CD4-positive, alpha-beta T cell treated with Interleukin-4 for 4 hours (primary cell): ENCODE measurements at places on chromosomes 7 and 10.

GRCh38 chr7:33926535-33926934, 21.2 kb downstream of the BMPER start:
- no peak for DNase-seq

- no peak for DNase-seq
Measured at GRCh38 chr7:34842782-34843181, 184.8 kb downstream of the NPSR1 start.

- DNase-seq: no peak
Measured at GRCh38 chr7:129785685-129786514, 166.9 kb downstream of the UBE2H start.

DNA sequence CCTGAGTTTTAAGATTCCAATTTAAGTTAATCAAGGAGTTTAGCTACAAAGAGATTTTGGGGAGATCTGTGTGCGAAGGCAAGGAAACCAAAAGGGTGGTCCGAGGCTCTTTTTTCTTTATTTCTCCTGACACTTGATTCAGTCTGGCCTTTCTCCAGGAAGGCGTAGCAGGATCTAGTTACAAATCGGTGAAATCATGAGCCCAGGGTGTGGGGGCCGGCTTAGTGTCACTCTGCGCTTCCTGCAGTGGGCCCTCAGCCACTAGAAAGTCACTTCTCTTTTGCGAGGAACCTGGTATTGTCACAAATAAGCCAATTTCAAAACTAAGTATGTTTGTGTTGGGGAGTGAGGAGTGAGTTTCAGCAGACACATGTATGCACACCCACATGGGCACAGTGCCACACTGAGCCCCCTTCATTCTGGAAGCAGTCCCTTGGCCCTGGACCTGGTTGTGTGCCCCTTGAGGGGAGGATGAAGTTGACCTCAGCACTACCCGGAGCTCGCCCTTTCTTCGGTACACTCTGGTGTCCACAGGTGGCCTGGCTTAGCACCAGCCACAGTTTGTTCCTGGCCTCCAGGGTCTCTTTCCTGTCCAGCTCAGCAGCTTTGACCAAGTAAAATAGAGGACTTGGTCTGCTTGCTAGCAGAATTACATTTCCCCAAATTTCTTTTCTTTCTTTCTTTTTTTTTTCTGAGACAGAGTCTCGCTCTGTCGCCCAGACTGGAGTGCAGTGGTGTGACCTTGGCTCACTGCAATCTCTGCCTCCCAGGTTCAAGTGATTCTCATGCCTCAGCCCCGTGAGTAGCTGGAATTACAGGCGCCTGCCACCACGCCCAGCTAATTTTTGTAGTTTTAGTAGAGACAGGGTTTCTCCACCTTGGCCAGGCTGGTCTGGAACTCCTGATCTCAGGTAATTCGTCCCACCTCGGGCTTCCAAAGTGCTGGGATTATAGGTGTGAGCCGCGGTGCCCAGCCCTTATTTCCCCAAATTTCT, 84.0 kb upstream of the BTBD16 start:
- no peak for DNase-seq

DNA sequence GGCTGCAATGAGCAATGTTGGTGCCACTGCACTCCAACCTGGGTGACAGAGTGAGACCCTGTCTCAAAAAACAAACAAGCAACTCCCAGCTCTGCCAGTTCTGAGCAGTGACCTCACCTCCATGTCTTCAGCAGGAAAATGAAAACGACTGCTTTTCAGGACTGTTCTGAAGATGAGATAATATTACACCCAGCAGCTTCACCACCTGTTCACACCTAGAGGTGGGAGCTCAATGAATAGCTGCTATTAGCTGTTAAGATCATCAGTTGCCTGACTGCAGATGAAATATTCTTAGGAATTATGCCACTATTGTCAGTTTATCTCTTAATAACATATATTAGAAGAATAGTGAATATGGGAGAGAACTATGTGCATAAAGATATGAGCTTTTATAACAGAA, 48.4 kb upstream of the CYTH3 start:
- no peak for DNase-seq

DNA sequence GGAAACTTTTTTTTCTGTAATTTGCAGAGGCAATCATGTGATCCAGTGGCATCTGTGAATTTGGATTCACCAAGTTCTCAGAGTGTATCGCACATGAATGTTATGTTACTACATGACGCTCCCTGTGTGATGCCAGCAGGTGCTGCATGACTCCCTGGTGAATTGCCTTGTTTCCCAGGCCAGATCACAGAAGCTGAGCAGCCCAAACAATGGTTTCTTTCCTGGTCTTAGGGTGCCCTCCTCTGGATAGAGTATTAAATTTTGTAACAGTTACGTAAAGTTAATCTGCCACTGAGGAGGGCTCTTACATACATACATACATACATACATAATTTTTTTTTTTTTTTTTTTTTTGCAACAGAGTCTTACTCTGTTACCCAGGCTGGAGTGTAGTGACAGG, 3.6 kb downstream of the ZSCAN21 start:
- DNase-seq: peak; percentile 39

DNA sequence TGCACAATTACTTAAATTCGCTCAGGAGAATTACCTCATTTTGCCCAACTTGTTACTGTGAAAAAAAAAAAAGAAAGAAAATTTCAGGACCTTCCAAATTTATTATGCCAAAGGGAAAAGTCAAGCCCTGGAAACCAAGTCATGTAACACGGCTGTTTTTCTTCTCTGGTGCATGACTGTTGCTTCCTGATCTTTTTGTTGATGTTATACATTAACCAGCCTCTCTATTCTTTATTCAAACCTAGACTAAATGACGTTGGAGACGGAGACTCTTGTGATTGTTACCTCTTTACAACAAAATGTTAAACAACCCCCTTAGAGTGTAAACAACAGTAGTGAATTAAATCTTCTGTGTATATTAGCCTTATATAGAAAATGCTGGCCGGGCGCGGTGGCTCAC, 16.1 kb upstream of the ZC3HAV1 start:
- no peak for DNase-seq

DNA sequence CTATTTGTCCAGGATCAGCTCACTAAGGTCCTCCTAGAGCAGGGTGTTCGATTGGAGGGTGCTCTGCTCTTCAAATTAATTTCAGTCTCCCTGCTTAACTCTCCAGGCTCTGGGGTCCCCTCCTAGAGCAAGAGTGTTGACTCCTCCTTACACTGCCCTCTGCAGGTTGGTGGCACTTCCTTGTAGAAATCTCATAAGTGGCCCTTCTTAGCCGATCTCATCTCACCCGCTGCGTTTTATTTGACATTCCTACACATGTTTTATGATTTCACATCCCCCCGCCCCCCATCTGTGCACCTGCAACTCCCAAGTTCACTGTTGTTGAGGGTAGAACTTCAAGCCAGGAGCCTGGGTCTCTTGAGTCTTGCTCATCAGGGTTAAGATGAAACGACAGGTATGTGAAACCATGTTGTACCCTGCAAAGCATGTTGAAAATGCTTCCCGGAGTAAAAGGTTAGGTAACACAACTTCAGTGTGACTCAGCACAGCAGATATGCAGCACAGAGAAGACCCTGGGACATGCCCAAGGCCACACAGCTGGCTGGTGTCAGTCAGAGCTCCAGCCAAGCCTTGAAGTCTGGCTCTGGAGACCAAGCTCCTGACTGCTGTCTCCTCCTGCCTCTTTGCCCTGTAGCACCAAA, 171.2 kb downstream of the PRKAG2 start:
- DNase-seq: no peak

- no peak for DNase-seq
Measured at GRCh38 chr7:151836191-151836926, 40.6 kb downstream of the PRKAG2 start.

DNA sequence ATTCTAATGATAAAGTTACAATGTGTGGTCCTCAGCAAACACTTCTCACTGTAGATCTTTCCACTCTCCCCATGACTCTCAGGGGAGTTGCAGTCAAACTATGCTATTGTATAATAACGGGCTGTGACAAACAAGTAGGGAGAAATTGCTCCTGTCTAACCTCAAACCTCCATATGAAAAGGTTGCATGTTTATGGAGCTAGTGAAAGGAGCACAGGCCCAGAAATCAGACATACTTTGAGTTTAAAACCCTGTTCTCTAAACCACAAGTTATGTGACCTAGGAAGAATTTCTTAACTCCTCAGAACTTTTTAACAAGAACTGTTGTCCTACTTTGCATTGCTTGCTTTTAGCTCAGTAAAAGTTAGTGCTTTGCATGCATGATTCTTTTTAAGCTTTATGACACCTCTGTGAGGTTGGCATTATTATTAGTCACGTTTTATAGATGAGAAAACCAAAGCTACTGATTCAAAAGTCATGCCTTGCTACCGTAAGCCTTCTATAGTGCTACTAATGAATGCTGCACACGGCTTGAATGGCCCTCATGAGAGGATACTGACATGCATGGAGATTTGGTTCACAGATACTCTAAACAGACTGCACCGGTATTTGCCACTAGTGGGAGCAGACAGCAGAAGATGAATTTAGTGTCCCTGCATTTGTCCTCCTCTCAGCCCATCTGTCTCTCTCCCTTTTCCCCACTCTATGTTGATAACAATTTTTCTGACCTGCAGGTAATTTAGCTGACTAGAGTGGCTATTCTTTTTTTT, 129.5 kb upstream of the PCGF5 start:
- no peak for DNase-seq

DNA sequence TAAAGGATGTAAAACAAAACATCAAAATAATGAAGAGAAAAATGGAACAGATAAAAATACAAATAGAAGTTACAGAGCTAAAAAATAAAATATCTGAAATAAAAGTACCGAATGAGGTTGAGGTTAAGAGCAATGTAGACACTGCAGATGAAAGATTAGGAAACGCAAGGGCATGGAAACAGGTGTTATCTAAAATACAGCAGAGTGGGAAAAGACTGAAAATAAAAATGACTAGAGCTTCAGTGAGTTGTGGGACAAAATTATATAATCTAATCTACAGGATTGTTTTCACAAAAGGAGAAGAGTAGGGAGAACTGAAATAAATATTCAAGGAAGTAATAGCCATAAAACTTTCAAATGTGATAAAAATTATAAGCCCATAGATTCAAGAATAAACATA, 123.8 kb downstream of the PTEN start:
- DNase-seq: no peak

- no peak for DNase-seq
Measured at GRCh38 chr7:143284591-143285469, at the start of gene TMEM139. Gene TMEM139, plus strand, starts transcription at chr7:143284958. Its CDS starts 1,000 bp downstream, at chr7:143285958.

- no peak for DNase-seq
Measured at GRCh38 chr10:28296023-28296422, 6.8 kb downstream of the MPP7 start.

GRCh38 chr7:30671793-30672465, 10.3 kb downstream of the CRHR2 start:
- DNase-seq: no peak

DNA sequence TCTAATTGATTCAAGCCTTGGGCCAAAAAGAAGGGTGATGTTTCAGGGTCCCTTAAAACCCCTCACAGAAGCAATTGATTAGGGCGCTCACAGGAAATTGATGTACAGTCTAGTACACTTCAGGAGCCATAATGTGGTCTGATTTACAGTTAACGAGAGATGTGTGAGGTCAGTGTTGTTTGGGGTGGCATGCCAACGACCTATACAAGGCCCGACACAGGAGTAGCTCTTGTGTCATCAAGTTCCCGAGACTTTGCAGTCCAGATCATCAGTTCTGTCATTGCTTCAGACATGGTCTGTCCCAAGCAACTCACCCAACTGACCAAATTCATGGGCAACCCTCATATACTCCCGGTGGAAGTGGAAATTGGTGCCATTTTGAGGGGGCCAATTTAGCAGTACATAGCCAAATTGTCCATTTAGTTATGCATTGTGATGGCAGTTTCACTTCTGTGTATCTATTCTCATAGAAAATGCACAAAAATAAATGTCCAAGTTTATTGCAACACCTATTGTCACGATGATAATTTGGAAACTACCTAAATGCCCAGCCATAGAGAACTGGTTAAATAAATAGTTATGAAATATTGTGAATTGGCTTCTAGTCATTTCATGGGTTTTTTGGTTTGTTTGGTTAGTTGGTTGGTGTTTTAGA, 18.0 kb upstream of the ARID5B start:
- no peak for DNase-seq

GRCh38 chr10:89129911-89130310, 77.2 kb downstream of the CH25H start:
- DNase-seq: no peak

DNA sequence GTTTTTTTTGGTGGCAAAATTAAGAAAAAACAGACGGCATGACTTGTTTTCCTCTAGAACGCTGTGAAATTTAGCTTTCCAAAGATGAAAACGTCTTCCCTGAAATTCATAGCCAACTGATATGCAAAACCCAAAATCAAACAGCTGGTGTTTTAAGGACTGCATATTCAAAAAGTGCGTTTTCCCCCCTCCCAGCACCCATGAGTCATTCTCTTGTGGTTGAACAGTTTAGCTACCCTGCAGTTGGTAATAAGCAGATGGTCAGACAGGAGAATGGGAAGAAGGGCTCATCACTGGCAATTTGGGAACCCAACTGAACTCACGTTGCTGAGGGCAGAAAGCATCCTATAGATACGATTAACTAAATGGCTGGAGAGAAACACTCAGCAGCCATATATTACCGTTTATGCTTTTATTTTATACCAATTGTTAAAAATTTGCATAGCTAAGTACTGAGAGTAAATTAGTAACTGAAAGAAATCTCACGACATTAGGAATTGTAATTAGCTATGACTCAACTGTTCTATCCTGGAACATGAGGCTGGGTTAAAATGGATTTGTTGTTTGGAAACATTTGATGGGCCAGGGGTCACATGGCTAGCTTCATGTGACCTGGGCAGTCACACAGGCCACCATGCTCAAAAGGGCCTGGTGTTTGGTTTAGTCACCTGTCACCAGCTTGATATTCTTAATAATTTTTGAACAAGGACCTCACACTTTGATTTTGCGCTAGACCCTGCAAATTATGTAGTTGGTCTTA, 343.1 kb downstream of the PHTF2 start:
- DNase-seq: no peak

DNA sequence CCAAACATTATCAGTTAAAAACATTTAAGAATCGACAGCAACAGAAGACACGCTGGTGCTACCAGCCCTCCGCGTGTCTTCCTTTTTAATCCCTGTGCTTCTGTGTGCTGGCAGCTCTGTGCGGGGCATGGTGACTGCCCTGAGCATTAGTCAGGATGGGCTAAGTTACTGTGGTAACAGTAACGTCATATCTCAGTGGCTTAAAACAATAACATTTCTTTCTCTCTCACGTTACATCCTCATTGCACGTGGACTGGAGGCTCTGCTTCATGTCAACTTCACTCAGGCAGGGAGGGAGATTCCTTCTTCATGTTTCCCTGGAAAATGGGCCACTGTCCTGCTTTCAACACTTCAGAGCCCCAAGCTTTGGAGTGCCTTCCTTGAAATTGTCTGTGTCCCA, 378.5 kb downstream of the CCSER2 start:
- no peak for DNase-seq
